Activated CD8-positive, alpha-beta memory T cell treated with anti-CD3 and anti-CD28 coated beads, Interleukin-2, amount 50 U/mL, for 4 hours (primary cell): ENCODE measurements at places on chromosomes 2 and 18.

DNA sequence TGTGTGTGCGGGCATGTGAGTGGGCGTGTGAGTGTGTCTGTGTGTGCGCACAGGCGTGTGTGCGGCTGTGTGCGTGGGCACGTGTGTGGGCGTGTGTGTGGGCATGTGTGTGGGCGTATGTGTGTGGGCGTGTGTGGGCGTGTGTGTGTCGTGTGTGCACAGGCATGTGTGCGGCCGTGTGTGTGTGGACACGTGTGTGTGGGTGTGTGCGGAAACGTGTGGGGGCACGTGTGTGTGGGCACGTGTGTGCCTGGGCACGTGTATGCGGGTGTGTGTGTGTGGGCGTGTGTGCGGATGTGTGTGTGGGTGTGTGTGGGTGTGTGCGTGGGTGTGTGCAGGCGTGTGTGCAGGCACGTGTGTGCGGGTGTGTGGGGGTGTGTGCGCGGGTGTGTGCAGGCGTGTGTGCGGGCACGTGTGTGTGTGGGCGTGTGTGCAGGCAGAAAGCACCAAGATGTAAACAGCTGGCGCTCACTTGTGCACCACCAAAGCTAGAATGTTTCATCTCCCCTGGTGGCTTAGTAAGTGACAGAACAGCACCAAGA is 31.2 kb upstream of the ALKAL2 start:
- DNase-seq: no peak

GRCh38 chr2:240432820-240433801 is 2.4 kb upstream of the GPC1 start:
- peak; percentile 14 for DNase-seq

GRCh38 chr18:43863180-43863579 is 585.9 kb upstream of the SYT4 start:
- DNase-seq: no peak

GRCh38 chr2:188582211-188582610 is 290.5 kb downstream of the GULP1 start:
- no peak for DNase-seq

DNA sequence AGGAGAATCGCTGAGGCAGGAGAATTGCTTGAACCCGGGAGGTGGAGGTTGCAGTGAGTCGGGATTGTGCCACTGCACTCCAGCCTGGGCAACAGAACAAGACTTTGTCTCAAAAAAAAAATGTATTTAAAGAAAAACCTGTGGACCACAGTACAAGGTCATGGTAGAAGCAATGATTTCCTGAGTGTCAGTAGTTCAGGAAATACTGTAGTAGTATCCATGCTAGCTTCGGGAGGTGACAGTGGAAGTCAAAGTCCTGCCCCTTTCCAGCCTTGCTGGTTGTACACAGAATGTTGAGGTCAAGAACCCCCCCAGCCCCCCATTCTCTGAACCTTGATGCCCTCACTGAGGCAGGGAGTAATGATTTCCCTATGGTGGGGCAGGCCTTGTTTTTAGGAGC is 56.6 kb downstream of the INPP4A start:
- DNase-seq: no peak

GRCh38 chr18:44790860-44791259 is 110.2 kb downstream of the SETBP1 start:
- no peak for DNase-seq

GRCh38 chr2:137892739-137893138 is 71.5 kb upstream of the HNMT start:
- no peak for DNase-seq

DNA sequence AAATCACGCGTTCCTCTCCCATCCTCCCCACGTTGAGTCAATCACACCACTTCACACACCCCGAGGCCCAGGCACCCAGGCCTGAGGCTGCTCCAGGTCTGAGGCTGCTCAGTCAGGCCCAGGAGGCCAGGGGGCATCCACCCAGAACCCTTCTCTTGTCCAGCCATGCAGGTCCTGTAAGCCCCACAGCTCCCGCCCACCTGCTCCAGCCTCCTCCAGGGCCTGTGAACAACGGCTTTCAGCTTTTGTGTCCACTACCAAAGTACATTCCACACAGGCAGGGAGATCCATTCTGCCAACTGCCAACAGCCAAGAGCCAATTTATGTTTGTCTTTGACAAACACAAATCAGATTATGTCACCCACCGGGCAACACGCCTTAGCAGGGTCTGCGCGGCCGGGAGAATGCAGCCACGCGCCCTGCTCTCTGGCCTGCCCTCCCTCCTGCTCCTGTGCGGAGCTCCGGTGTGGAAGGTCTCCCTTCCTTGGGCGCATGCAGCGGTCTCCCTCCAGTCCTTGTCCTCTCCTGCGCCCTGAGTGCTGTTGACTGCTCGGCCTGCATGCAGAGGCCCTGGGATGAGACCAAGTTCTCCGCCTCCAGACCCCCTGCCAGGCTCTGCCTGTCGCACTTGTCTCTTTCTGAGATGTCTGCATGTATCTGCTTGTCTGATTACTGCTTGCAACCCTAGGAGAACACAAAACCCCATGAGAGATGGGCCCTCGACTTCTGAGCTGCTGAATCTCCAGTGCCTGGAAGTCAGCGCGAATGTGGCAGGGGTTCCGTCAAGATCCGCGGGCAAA is 146.6 kb downstream of the ZNF516 start:
- DNase-seq: no peak

GRCh38 chr2:204914708-204915107 is 369.4 kb downstream of the PARD3B start:
- DNase-seq: no peak

- DNase-seq: no peak
Measured at GRCh38 chr2:224405412-224405811, 3.5 kb upstream of the FAM124B start.
